Karpas-422 (cell line): ENCODE measurements at places on chromosomes 2 and 18. TPM values are rescaled to one million over a fixed set of nuclear protein-coding genes. Genes with fewer than 3 reads are reported as not detected.

Gene ACMSD
- total RNA-seq, result not detected in 2 replicates

- peak; percentile 49 for DNase-seq
- no peaks in the 10 kb centered on the region for H3K36me3 ChIP-seq
- no peak overlapping the region for H3K27ac ChIP-seq
- no peaks in the 10 kb centered on the region for H3K27me3 ChIP-seq
- H3K4me3 ChIP-seq, result no peak overlapping the region
- H3K4me1 ChIP-seq, result no peaks in the 10 kb centered on the region
Observed at GRCh38 chr2:139142252-139142880, 362.2 kb upstream of the NXPH2 start.

DNA sequence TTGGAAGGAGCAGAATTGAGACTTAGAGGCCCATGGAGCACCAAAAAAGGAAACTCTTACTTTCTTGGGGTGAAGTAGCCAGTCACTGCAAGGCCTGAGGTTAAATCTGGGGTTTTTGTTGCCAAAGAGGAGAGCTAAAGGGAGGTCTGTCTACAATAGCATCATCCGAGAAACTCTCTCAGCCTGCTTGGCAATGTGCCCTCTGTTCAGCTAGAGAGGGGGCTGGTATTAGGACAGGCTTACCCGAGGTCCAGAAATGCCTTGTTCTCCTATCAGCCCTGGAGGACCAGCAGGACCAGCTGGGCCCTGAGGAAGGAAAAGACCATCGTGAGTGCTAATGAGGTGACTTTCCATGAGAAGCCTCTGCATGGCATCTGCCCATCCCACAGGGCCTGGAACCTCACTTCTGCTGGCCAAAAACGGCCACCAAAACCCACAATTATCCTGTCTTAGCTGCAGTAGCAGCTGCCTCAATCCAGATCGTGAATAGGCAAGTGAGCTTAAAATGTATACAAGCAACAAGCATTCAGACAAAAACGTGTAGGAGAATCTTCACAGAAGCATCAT, 61.6 kb downstream of the COL6A3 start:
- H3K4me1 ChIP-seq, result no peaks in the 10 kb centered on the region
- no peak for DNase-seq
- H3K36me3 ChIP-seq, result no peaks in the 10 kb centered on the region
- no peak overlapping the region for H3K27ac ChIP-seq
- no peak overlapping the region for H3K4me3 ChIP-seq

Gene POTEI
- 0.87 TPM in 1 of 2 replicates, not detected in the other for total RNA-seq

GRCh38 chr2:188727846-188728245, 246.3 kb upstream of the COL3A1 start:
- no peaks in the 10 kb centered on the region for H3K36me3 ChIP-seq
- DNase-seq, result no peak
- H3K27ac ChIP-seq, result no peak overlapping the region
- no peaks in the 10 kb centered on the region for H3K27me3 ChIP-seq
- H3K4me3 ChIP-seq, result no peak overlapping the region

GRCh38 chr2:10951558-10952414, 40.1 kb downstream of the KCNF1 start:
- no peak overlapping the region for H3K4me3 ChIP-seq
- no peaks in the 10 kb centered on the region for H3K4me1 ChIP-seq
- no peaks in the 10 kb centered on the region for H3K36me3 ChIP-seq
- no peak overlapping the region for H3K27ac ChIP-seq

- no peak overlapping the region for H3K27ac ChIP-seq
- peaks cover 3% of the 10 kb centered on the region; the same call in 1 of the 2 replicates for H3K4me1 ChIP-seq
- no peak overlapping the region for H3K4me3 ChIP-seq
- DNase-seq, result no peak
Observed at GRCh38 chr18:45163871-45164270, 451.4 kb upstream of the SLC14A2 start.

Gene ABHD1
- total RNA-seq, result 1.4 and 2.4 TPM in 2 replicates
